ENCODE measurements at places on chromosomes 2 and 18.

- no peak for DNase-seq
Observed at GRCh38 chr2:42008241-42008921, 39.4 kb upstream of the PKDCC start.

DNA sequence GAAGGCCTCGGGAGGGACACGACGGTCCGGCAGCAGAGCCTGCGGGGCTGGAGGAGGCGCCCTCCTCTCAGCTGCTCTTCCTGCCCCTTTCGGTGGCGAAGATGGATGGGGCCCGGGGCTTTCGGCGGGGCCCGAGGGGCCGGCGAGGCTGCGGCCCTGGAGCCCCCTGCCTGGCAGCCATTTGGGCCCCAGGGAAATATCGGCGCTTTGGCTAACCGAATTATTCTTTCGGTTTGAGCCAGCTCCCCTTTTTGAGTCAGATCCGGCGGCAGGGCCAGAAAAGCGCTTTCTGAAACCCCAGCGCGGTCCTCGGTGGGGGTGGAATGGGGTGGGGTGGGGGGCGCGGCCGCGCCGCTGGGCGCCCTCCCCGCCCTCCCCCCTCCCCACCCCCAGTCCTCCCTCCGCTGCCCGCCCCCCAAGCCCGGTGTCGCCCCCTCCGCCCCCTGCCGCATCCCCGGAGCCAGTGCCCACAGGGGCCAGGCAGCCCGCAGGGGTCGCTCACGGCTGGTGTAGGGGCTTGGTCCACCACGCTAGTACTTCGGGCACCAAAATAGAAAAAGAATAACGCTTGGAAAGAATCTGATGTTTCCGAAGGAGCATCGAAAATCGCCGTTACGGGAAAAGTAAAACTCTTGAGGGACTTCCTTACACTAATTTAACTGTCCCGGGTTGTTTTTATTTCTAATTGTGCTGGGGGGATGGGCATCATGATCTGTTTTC lies 9.1 kb upstream of the ARID5A start:
- DNase-seq = no peak

DNA sequence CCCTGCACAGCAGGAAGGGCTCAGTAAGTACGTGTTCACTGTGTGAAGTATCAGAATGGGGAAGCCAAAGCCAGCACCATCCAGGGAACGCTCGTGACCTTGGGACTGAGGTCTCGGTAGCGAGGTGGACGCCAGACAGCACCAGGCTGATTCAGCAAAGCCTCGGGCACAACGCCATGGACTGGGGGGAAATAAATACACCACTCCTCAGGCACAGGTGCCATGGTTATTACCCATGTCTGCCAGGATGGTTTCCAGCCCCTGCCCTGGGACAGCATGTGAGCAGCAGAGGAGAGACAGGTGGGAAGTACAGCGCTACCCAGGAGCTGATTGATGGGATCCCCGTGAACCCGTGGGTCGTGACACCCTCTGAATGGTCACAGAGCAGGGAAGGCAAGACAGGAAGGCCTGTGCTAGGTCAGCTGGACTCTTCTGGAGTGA lies 53.0 kb downstream of the REEP1 start:
- no peak for DNase-seq

DNA sequence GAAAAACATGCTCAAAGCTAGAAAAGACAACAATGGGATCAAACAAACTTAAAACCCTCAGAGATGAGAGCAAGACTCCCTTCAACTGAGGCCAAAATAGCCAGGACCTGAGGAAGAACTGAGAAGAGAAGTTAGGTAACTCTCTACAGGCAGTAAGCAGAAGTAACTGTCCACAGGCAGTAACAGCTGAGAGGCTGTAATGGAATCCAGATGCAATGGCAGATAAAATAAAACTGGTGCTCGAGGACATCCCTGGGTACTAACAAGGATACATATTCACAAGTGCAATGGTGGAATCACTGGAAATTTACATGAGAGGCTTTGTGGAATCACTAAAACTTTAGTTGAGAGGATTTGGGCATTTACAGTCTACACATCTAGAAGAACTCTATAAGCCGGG lies 30.4 kb upstream of the C2orf66 start:
- no peak for DNase-seq

- no peak for DNase-seq
Observed at GRCh38 chr2:88099798-88100488, 27.9 kb downstream of the FABP1 start.
